Suprapubic skin (tissue), 4 donors: ENCODE measurements at places on chromosomes 6 and 20.

DNA sequence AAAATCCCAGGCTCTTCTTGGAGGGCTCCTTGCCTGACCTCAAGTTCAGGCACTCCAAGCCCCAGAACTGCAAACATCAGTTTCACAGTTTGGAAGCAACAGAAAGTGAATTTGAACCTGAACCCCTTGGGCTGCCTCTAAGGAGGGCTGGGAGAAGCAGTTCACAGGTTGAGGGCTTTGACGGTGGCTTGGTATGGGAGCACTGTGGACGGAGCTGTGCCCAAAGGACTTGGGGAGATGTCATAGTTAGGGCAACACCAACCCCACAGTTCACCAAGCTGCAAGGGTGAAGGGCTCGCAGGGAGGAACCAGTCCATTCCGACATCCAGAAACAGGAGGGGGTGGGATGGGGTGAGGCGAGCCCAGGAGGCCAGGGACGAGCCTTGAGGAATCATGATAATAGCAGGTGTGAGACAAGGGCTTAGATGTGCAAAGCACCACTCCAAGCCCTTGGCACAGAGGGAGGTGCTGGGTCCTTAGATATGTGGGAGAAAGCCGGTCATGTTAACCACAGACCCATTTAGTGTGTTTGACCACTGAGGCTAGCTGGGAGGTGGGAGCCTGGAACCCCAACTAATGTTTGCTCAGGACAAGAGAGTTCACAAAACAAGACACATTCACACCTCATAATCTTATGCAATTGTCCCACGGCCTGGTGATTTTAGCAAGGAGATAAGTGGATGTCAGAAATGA, 4.3 kb downstream of the CEBPB start:
- no peak for DNase-seq

GRCh38 chr20:8943631-8944030, 125.3 kb upstream of the PLCB4 start:
- DNase-seq, result no peak

- DNase-seq, result no peak
Measured at GRCh38 chr20:8633366-8633765, 435.5 kb upstream of the PLCB4 start.

- no peak for DNase-seq
Measured at GRCh38 chr6:153145591-153145990, 14.5 kb upstream of the RGS17 start.

DNA sequence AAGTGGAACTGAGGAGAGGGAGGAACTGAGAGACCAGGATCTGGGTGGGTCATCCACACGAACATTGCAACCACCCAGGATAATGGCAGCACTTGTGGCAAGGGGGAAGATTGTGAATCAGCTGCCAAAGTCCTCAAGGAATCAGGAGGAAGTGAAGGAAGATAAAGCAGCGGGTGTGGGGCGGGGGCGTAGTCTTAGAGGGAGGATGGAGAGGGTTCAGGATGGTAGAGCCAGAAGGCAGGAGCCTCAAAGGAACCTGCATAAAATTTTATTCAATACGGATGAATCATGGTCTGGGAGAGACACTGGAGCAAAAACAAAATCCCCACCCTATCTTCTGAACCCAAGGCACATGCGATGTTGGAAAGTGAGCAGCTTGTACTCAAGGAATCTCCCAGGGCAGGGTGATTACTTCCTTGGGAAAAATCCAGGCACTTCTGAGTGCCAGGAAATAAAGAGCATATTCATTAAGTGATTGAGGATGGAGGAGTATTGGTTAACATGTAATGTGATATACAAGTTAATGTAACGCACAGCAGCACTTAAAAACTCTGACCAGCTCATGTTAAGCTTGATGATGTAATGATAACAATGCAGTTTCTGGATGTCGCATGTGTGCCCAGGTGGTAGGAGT, 82.0 kb upstream of the B3GAT2 start:
- no peak for DNase-seq
